Fibroblast of mammary gland (primary cell): ENCODE measurements at places on chromosomes 5 and 9.

DNA sequence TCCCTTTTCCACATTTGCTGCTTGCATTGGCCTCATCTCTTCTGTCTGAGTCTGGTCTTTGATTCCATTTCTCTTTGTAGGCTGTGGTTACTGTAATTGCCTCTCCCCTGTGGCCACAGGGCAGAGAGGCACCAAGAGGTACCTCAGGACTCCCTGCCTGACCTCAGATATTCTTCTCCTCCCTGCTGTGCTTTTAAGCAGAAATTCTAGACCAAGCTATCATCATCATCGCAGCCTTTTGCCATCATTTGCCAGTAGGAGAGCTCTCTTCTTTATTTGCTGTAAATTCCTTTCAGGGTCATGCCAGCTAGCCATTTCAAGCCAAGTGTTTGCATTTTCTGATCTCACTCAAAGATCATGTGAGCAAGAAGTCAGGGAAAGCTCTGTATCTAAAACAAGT lies 369.6 kb downstream of the ICE1 start:
- DNase-seq, result no peak

DNA sequence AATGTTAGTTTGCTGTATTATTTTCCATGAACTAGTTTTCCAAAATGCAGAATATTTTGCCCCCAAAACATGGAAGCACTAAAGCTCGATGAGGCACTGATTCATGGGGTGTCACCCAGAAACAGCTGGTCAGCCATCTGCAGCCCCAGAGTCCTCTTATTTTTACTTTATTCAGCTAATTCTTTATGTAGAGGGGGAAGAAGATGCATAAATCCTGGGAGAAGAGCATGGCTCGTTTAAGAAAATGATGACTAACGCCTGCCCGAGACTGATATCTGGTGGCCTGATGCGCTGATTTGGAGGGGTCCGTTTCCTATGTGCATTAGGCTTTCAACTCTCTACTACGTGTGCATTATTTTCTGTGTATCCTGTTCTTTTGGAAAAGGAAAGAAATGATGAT lies 390.3 kb upstream of the MEF2C start:
- no peak for DNase-seq

DNA sequence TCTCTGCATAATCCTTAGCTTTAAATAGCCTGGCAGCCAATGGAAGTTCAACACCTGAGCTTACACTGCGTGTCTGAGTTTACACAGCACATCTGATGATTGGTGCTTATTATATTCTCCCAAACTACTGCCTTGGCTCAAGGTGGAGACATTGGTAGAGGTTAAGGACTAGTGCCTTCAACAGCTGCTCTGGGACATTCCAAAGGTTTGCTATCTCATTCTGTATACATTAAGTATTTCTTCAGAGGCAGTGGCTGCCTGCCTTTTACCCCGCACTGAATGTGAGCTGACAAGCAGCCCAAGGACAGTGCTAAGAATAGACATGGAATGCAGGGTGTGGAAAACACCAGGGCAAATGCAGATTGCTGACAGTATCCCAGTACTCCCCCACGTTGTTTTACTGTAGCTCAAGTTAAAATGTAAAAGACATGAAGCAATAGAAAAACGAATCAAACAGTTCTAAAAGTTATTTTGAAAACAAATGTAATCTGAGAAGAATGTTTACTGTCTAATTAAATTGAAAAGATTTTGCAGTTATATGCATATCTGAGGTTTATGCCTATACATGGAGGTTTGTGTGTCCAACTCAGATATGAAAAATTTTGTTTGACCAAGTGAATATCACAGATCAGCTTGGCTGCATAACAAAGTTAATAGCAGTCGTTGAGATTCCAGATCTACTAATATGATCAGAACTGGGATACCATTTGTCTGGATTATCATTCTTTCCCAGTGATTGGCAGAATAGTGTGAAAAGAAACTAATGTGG lies 1.8 kb downstream of the HSPB3 start:
- DNase-seq, result peak; percentile 44

- DNase-seq, result no peak
These were observed 640.4 kb upstream of the CDH10 start for GRCh38 chr5:25285136-25285535.

DNA sequence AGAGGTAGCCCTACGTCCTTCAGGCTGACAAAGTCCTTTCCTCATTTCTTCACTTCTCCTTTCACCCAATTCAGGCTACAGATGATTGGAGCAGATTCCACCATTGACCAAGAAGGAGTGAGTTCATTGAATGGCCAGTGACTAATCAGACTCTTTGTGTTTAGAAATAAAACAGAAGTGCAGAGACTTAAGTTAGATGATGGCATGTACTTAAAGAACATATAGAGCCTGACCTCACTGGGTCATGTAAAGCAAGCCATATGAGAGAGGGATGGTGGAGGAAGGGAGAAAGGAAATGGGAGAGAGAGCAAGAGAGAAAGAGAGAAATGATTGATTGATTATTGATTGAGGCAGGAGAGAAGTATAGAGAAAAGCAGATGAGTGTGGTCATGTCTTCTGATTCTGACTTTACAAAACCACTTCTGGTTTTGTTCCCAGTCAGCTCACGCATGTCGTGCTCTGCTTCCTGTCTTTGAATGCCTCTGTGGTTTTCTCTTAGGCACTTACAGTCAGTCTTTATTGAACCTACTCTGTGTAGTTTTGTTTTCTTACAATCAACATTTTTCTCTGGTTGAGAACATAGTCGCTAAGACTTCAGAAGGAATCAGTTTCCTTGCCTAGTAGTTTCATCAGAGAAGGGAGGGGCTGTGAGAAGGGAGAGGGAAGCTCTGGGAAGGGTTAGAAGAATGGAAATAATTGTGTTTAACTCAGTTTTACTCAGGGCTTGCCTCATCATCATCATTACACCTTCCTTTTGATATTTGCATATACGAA lies 149.2 kb upstream of the KLF9 start:
- peak; percentile 82 for DNase-seq
